ENCODE measurements at places on chromosomes 16 and 17. TPM values are rescaled to one million over a fixed set of nuclear protein-coding genes. Genes with fewer than 3 reads are reported as not detected.
A peak's percentile ranks its signal among the peaks of the same experiment; 100 is the strongest.

- no peak for DNase-seq
- H3K27me3 ChIP-seq: no peaks in the 10 kb centered on the region
- no peak within 1 kb of the TSS for H3K4me3 ChIP-seq
- H3K36me3 ChIP-seq: no peaks in the 10 kb centered on the region
These were observed at the start of gene CD300LD for GRCh38 chr17:74592087-74592990. TSS of gene CD300LD (minus strand) at chr17:74592283. CDS start at chr17:74592202, 81 bp downstream.

DNA sequence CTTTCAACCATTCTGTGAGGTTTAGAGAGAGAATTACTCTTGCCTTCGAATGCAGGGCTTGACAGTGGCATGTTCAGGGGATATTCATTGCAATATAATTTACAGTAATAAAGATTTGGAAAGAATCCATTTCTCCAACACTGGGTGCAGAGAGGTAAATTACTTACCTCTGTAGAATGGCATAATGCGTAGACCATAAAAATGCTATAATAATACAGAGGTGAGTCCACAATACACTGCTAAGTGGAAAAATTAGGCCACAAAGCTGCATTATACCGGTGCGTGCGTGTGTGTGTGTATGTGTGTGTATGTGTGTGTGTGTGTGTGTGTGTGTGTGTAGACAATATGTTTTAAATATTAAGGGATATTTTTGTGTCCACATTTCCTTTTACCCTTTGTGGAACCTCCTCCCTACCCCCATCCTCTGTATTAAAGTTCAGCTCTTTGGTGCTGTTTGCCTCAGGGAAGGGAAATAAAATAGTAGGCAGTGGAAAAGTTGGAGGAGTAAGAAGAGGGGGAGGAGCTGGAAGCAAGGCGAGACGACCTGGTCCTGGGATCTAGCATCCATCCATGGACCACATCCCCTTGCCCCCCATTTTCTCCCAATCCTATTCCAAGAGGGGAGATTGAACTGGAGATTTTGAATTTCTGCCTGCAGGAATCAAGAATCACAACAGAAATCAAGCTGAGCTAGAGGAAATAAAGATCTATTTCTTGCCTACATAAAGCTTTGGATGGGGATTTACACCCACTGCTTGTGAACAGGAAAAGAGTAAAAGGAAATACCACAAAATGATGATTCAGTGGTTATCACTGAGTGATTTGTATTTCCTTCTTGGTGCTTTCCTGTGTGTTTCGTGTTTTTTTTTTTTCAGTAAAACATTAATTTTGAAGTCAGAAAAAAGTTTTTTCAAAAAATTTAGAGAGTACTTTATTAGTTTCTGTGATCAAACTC, 124.8 kb downstream of the RGS9 start:
- H3K4me1 ChIP-seq: peaks cover 26% of the 10 kb centered on the region
- no peak overlapping the region for H3K4me3 ChIP-seq
- DNase-seq: no peak
- H3K36me3 ChIP-seq: no peaks in the 10 kb centered on the region

CACNG3 gene
- not detected for total RNA-seq

KATNB1 gene
- 25.9 TPM for total RNA-seq

GRCh38 chr17:3875317-3875716, 17.5 kb downstream of the CAMKK1 start:
- no peaks in the 10 kb centered on the region for H3K4me1 ChIP-seq
- DNase-seq: no peak
- H3K4me3 ChIP-seq: no peak overlapping the region
- no peak overlapping the region for H3K27ac ChIP-seq

DNA sequence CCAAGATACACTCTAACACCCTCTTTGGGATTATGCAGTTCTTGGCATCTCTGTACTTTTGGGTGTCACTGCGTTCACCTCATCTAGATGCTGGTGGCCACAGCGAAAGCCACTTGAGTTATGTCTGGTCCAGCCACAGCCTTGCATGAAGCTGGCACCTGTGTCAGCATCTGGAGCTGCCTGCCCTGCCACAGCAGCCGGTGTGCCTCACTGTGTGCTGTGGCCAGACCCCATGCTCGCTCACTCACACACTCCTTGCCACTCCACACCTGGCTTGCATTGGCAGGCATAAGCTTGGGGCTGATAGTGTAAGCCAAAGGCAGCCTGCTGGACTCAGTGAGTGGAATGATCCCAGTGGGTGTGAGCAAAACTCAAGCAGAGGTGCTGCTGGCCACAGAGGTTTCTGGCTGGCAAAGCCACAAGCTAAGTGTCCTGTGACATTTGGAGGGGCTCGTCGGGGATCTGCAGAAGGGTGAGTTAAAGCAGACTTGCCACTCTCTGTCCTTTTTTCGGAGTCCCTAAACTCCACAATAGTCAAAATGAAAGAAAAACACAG, 442.7 kb upstream of the CDH8 start:
- H3K27ac ChIP-seq: no peak overlapping the region
- no peak for DNase-seq
- no peak overlapping the region for H3K4me3 ChIP-seq
- H3K36me3 ChIP-seq: no peaks in the 10 kb centered on the region
- no peaks in the 10 kb centered on the region for H3K4me1 ChIP-seq

DNA sequence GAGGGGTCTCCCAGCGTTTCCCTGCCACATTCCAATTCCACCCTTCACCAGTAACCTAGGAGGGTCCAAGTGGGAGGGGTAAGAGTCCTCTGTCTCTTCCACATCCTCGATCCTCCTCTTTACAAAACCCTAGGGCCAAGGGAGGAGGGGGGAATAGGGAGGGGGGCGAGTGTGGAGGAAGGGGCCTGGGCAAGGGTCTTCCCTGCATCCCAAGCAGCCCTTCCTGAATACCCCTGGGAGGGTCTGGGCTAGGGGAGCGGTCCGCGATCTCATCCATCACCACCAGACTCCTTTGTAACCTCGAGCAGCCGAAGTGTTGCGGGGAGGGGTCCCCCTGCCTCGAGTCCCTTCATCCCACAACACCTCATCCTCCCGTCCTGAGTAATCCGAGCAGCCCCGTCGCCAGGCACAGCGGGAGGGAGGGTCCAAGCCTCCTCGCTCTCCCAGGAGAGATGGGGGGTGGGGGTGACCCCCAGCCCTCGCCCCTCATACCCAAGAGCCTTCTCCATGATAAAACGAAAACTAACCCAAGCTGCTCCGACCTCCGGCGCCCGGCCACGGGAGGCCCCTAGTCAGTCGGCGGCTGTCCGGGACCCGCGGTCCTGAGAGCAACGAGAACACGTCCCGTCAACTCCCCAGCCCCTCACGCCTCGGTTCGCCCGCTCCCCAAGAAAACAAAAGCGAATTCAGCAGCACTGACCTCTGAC, 502 bp downstream of the SMPD3 start:
- H3K27me3 ChIP-seq: peaks cover 8% of the 10 kb centered on the region
- H3K27ac ChIP-seq: no peak overlapping the region
- H3K4me1 ChIP-seq: peaks cover 29% of the 10 kb centered on the region
- DNase-seq: no peak
- no peaks in the 10 kb centered on the region for H3K36me3 ChIP-seq

- peak; percentile 17 for DNase-seq
- no peaks in the 10 kb centered on the region for H3K4me1 ChIP-seq
- H3K36me3 ChIP-seq: no peaks in the 10 kb centered on the region
- no peaks in the 10 kb centered on the region for H3K27me3 ChIP-seq
- H3K4me3 ChIP-seq: no peak overlapping the region
- no peak overlapping the region for H3K27ac ChIP-seq
These were observed 27.4 kb upstream of the CACNA1H start for GRCh38 chr16:1125471-1125870.

- no peaks in the 10 kb centered on the region for H3K4me1 ChIP-seq
- no peak for DNase-seq
- no peaks in the 10 kb centered on the region for H3K27me3 ChIP-seq
- no peaks in the 10 kb centered on the region for H3K36me3 ChIP-seq
These were observed 647.0 kb downstream of the MAF start for GRCh38 chr16:78953526-78953925.

DNA sequence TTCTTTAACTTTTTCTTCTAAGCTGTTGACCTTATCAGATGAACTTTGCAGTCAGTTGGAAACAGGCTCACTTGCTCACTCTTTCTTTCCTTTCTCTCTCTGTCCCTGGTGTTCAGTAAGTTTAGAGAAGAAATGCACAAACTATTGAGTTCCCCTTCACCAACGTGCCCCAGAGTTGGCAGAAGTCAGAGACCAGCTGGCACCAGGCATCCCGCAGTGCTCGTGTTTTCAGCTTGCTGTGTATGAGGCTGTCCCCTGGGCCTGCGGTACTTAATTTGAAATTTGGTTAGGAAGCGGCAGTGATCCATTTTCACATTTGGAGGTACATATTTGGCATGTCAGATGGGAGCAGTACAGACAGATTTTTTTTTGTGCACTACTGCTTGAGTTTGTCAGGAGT, 258.6 kb downstream of the SNX29 start:
- no peak for DNase-seq
- H3K4me3 ChIP-seq: no peak overlapping the region
- no peaks in the 10 kb centered on the region for H3K4me1 ChIP-seq
- H3K27ac ChIP-seq: no peak overlapping the region

GRCh38 chr16:87382023-87382785, 1.4 kb downstream of the FBXO31 start:
- H3K27me3 ChIP-seq: no peaks in the 10 kb centered on the region
- peaks cover 51% of the 10 kb centered on the region for H3K4me1 ChIP-seq
- DNase-seq: no peak
- no peaks in the 10 kb centered on the region for H3K36me3 ChIP-seq

TPSG1 gene
- not detected for total RNA-seq

GRCh38 chr17:149231-149630, 11.9 kb downstream of the SCGB1C2 start:
- no peaks in the 10 kb centered on the region for H3K36me3 ChIP-seq
- H3K27ac ChIP-seq: no peak overlapping the region
- H3K4me3 ChIP-seq: no peak overlapping the region
- H3K4me1 ChIP-seq: no peaks in the 10 kb centered on the region
- DNase-seq: no peak

DNA sequence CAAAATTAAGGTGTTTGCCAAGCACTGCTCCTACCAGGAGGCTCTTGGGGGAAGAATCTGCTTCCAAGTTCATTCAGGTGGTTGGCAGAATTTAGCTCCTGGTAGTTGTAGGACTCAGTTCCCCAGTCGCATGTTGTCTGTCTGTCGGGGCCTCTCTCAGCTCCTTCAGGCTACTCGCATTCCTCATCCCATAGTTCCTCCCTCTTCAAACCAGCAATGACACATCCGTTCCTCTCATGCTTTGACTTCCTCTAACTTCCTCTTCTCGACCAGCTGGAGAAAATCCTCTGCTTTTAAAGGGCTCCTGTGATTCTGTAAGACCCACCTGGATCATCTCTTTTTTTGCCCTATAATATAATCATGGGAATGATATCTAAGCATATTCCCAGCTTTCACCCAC, 108.1 kb downstream of the PMP22 start:
- H3K4me3 ChIP-seq: no peak overlapping the region
- H3K27ac ChIP-seq: no peak overlapping the region
- no peak for DNase-seq
- no peaks in the 10 kb centered on the region for H3K4me1 ChIP-seq
- no peaks in the 10 kb centered on the region for H3K27me3 ChIP-seq
- H3K36me3 ChIP-seq: no peaks in the 10 kb centered on the region

PRDM7 gene
- not detected for total RNA-seq

TBC1D16 gene
- total RNA-seq: 1.3 TPM

DNA sequence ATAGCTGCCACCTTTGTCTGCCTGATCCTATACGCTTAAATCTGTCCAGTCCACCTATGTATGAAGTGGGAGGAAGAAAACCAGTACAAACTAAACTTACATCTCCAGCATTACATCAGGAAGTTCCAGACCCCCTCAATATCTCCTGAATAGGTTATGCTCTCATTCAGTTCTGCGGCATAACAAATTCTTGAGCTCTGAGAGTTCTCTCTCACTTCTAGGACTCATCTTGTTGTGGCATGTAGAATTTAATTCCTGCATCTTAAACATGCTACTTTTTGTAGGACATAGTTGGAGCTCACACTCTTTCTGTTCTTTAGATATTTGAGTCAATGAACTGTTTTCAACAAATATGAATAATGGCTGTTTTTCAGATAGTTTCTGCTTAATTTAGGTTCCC, 662.5 kb downstream of the CDH11 start:
- H3K4me1 ChIP-seq: no peaks in the 10 kb centered on the region
- no peak for DNase-seq
- no peaks in the 10 kb centered on the region for H3K36me3 ChIP-seq
- H3K27me3 ChIP-seq: no peaks in the 10 kb centered on the region
- no peak overlapping the region for H3K27ac ChIP-seq

DNA sequence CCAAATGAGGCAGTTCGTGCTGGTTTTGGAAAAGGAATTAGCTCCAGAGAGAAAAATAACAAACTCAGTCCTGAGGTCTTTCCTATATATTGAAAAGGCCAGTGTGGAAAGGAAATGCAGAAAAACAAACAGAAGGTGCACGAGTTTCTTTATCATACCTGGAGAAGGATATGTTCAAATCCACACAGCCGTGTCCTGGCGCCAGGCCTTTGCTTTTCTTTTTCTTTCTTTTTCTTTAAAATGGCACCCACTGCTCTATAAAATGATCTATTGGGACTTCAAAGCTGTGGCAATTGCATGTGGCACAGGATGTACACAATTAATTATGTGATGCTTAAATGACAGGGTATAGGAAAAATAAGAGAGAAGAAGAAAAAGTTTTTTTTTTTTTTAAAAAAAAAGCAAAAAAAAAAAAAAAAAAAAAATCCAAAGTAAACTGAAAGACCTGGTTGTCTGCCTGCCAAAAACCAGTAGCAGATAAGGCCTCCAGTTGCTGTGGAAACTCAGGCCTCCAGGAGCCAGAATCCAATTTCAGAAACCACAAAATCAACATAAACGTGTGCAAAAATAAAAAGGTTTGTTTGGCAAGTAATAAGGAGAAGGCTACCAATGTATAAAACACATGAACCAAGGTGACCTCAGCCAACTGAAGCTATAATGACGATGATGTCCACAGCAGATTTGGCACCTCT, 957.6 kb upstream of the SOX9 start:
- no peak overlapping the region for H3K4me3 ChIP-seq
- no peaks in the 10 kb centered on the region for H3K4me1 ChIP-seq
- DNase-seq: no peak

DNA sequence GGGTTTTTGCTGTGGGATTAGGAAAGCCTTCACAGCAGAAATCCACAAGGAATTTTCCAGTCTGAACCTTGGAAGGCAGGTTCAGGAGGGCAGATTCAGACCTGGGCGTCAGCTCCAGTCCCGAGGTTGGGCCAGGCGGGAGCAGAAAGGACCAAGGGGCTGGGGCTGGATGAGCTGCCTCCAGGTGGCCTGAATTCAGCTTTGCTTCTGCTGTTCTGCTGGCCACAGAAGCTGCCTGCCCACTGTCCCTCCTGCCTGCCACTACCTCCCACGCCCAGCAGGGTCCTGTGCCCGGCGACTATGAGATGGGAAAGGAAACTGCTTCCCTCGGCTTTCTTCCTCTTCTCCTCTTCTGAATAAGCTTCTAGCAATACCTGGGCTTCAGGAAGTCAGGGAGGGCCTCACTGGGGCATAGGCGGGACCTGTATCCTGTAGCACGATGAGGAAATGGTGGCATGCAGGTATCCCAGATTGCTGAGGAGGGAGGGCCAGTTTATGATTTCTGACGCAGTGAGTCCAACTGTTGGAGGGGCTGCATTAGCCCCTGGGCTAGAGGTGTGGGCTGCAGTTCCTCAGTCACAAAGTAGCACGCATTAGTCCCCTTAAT, 18.4 kb downstream of the TBX4 start:
- DNase-seq: no peak
- H3K27me3 ChIP-seq: peaks cover 3% of the 10 kb centered on the region
- no peak overlapping the region for H3K4me3 ChIP-seq

SHPK gene
- total RNA-seq: 11.6 TPM

- H3K36me3 ChIP-seq: no peaks in the 10 kb centered on the region
- peaks cover 4% of the 10 kb centered on the region for H3K27me3 ChIP-seq
- no peak overlapping the region for H3K4me3 ChIP-seq
- DNase-seq: no peak
- no peaks in the 10 kb centered on the region for H3K4me1 ChIP-seq
- no peak overlapping the region for H3K27ac ChIP-seq
These were observed 55.2 kb upstream of the MRTFB start for GRCh38 chr16:14015948-14016347.
